ENCODE measurements at places on chromosomes 7 and 10.

- DNase-seq = peak; percentile 71
Measured at GRCh38 chr10:51683031-51683691, 16.2 kb downstream of the CSTF2T start.

DNA sequence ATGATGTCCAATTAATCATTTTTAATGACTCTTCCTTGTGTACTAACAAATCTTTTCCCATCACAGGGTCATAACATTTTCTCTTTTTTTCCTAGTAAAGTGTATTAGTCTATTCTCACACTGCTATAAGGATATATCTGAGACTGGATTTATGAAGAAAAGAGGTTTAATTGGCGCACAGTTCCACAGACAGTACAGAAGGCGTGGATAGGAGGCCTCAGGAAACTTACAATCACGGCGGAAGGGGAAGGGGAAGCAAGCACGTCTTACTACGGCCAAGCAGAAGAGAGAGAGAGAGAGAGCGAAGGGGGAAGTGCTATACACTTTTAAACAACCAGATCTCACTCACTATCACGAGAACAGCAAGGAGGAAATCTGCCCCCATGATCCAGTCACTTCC lies 359.4 kb upstream of the NFE2L3 start:
- no peak for DNase-seq

DNA sequence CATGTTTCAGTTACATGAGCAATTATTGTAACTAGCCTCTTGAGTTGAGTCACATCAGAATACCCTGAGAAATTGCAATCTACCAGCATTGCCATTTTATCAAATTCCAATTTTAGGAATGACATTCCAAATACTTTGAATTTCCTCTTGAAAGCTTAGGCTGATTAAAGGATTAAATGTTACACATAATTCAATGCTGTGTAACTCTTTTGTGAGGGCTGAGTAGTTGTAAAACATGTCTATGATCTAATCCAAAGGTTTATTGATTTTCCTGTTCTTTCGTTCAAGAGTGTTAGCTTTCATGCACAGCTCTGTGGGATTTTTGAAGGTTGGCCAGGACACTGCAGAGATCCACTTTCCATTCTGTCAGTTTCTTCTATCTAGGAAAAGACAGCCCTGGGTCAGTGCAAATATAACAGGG lies 193.1 kb downstream of the SORCS1 start:
- DNase-seq = no peak

- DNase-seq = no peak
Measured at GRCh38 chr7:84181628-84182027, 13.0 kb downstream of the SEMA3A start.

DNA sequence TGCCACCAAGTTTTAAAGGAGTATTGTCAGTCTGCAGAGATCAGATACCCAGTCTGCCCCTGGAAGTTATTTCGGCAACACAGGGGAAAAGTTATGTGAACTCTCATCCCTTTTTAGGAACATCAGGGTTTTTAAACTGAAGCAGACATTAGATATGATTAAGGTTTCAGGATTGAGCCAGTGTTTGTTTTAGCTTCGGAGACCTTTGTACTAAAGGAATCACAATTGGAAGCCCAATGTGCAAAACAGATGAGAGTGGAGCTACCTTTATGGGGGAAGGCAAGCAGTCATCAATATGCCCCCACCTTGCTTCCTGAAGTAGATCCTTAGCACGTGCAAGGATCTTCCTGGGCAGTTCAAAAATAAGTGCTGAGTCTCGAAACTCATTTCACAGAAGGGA lies 39.5 kb downstream of the ETV1 start:
- DNase-seq = no peak

- no peak for DNase-seq
Measured at GRCh38 chr7:92611735-92612134, 21.5 kb upstream of the FAM133B start.

DNA sequence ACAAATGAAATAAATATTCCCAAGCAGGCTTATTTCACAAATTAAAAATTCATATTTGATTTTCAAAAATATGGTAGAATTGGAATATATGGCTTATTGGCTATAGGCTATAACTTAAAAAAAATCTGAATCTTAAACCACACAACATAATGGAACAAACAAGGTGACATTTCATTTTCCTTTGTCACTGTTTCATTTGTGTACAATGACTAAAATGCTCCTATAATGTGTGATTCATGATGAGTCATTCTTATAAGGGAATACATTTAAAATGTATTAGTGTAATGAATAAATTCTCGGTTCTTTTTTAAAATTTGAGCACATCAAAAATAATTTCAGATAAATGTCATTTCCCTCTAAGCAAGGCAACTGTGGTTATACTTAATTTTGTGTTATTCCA lies 148.0 kb upstream of the ANK3 start:
- no peak for DNase-seq

DNA sequence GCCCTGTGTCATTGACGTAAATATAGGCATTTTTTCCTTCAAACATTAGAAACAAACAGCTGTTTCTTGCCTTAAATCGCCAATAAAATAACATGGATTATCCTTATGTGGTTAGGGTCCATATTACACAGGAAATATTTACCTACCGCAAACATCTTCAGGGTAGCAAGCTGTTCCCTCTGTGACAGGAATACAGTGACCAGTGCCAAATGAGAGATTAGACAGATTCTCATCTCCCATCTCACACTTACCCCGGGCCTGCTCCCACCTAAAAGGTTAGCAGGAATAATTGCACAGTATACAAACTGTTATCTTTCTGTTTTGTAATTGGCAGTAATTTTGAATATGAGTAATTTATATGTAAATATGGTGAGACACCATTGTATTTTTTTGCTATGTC lies 16.5 kb downstream of the MKI67 start:
- no peak for DNase-seq

DNA sequence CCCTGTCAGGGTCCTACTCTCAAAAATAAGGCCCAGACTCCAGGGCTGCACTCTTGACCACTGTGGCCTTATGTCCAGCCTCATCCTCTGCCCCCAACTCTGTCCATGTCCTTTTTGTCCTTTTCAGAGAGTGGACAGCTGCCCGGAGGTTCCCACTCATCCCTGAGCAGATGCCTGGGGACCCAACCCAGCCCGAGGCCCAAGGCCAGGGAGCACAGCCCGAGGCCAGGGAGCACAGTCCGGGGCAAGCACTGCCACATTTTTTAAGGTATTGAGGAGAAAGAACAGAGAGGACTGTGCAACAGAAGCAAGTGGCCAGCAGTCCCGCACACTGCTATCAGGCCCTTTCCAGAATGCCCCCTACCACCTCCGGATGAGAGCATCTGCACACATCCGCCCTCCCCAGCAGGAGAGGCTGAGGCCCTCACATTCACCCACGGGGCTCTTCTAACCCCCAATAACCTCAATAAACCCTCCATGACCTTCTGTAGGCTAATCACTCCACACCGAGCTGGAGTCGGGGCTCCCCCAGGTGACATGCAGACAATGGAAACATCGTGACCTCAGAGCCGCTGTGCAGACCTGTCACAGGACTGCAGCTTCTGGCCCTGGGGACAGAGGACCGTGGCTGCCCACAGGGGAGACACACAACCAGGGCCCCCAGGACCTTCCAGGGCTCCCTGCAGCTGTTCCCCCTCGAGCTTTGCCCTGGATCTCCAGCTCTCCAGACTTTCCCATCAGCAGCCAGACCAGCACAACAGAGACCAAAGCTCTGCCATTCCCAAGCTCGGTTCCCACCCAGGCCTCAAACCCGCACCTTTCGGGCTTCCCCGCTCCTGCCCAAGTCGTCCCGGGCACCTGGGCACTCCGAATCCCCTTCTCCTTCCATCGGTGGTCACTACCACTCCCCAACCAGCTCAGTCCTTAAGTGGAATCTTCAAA lies 51.4 kb downstream of the CAMK2B start:
- DNase-seq = no peak

- DNase-seq = no peak
Measured at GRCh38 chr7:154686305-154686704, 316.6 kb downstream of the PAXIP1 start.

GRCh38 chr10:43461950-43462349 lies 25.0 kb downstream of the ZNF487 start:
- DNase-seq = peak; percentile 94

- peak; percentile 88 for DNase-seq
Measured at GRCh38 chr7:117808341-117808757, 64.9 kb downstream of the CTTNBP2 start.

- DNase-seq = peak; percentile 16
Measured at GRCh38 chr7:139767561-139767982, 10.2 kb downstream of the HIPK2 start.

GRCh38 chr7:112395411-112395810 lies 54.8 kb upstream of the IFRD1 start:
- no peak for DNase-seq

DNA sequence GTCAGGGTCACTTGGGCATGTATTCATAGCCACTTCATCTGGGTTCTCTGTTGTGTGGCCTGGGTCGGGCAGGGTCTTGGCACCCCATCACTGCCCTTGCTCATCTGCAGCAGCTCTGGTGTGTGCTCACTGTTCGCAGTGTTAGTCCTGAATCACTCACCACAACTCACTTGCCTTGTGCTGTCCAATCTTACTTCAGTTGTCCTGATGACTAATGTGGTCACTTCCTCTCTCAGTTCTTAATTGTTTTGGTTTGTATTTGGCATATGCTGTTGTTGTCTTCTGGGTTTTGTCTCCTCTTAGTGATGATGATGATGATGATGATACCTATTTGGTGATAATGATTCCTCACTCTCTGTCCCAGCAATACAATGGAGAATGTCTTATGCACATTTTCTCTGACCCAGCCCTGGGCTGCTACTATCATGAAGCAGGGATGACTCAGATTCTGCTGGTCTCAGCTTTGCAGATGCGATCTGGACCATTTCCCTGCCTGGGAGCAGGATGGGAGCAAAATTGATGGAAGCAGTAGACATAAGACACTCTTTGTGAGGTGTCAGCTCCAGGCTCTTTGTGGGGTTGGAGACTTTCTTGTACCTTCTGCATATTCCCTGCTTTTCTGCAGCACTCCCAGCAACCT lies 17.0 kb downstream of the ADRA2A start:
- peak; percentile 29 for DNase-seq

GRCh38 chr7:154928136-154929005 lies 74.6 kb downstream of the PAXIP1 start:
- peak; percentile 98 for DNase-seq

- DNase-seq = peak; percentile 100
Measured at GRCh38 chr7:30469303-30469702, 9.3 kb downstream of the NOD1 start.

DNA sequence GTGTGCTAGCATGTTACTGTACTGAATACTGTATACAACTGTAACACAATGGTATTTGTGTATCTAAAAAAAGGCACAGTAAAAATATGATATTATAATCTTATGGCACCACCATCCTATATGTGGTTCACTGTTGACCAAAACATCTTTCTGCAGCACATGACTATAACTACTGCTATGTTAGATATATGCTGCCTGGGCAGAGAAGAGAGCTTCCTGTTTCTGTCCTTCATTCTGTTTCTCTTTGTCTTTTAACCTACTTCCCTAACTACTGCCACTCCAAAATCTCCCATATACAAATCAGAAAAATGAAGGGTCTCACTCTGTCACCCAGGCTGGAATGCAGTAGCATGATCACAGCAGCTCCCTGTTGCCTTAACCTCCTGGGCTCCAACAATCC lies 8.8 kb upstream of the FGL2 start:
- DNase-seq = no peak

- DNase-seq = no peak
Measured at GRCh38 chr10:4763513-4763912, 62.5 kb upstream of the AKR1E2 start.

DNA sequence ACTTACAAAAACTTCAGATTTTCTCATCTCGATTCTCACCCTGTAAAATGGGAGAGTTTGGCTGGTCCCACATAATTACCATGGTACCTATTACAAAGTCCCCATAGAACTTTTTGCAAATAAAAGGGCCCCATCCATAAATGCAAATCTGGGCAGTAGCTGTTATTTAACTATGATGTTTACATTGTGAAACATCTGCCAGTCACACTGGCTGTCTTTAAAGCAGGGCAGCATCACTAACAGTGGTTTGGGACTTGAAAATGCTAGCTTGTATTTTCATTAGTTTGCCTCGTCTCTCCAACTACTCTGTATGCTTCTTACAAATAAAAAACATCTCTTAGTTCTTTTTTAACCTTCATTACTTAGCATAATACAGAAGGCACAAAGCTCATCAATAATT lies 240.7 kb downstream of the FZD1 start:
- no peak for DNase-seq

GRCh38 chr7:106620034-106620433 lies 40.9 kb downstream of the CCDC71L start:
- no peak for DNase-seq

DNA sequence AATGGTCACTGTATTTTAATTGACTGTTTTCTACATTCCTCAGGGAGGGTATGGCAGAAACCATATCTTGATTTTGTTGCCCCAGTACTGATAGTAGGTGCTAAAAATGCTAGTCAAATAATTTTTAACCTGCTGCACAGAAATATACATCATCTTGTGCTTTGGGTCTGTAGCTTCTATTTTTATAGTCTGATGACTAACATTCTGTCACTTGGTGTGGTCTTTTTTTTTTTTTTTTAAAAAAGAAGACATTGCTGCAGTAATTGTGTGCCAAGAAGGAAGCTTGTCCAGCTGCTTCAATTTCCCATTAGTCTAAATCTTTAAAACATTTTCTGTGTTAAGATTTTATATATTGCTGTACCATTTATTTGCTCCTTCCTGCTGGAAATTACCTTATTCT lies 83.6 kb downstream of the ICA1 start:
- no peak for DNase-seq

- no peak for DNase-seq
Measured at GRCh38 chr7:150365194-150365593, 3.4 kb upstream of the REPIN1 start.

DNA sequence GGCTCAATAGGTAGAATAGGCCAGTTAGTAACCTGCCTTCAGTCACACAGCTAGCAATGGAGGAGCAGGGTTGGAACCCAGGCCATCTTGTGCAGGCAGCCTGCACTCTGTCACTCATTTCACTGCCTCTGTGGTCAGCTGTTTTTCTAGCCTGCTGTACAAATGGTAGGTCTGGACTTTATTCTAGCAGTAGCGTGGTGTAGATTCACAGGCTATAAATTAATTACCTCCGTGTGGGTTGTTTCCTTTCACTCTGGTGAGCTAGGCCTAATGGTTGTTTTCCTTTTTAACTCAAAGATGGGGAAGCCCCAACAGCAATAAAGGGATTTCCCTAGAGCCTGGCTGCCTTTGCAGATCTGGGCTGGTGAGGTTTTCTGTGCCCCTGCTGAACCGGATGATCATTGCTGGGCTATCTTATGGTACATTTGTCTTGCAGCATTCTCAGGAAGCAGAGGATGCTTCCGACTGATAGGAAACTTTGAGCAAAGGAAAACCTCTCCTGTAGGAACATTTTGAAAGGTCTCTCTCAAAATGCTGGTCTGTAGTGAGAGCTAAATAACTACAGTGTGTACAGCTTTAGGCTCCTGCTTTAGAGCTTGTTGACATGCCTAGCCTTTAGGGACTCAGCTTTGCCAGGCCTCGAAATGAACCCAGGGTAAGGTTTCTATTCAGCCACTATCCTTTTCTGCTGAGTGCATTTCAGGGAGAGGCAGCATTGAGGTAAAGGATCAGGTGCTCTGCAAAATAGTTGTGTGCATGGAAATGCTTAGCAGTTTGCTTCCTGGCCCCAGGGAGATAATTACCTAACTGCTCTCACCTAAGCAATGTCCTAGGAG lies 157.4 kb downstream of the ST7 start:
- DNase-seq = no peak
